ENCODE measurements at places on chromosomes 2 and 18. TPM values are rescaled to one million over a fixed set of nuclear protein-coding genes. Genes with fewer than 3 reads are reported as not detected.

DNA sequence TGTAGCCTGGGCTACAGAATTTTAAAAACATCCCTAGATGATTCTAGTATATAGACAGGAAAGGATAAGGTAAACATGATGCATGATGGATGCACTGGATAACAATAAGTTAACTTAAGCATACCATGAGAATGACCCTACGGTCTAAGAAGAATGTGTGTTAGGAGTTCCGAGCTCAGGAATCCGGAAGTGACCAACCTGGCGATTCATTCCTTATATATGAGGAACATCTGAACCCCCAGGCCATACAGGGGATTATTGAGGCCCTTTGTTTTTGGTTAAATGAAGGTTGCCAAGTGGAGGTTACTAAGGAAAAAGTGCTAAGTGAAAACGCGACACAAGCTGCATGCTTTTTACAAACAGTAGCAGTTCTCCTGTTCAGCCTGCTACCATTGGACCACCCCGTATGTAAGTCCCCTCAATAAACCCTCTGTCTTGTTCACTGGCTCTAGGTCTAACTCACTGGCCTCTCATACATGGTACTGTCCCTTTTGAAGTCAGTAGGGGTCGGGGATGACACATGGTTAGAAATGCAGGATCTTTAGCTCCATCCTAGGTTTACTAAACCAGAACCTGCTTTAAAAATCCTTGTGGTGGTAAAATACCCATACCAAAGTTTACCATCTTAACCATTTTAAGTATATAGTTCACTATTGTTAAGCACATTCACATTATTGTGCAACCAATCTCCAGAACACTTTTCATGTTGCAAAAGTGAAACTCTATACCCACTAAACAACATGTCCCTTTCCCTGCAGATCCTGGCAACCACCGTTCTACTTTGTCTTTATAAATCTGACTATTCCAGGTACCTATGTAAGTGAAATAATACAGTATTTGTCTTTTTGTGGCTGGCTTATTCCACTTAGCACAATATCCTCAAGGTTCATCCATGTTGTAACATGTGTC is 111.0 kb upstream of the MAP4K3 start:
- no peaks in the 10 kb centered on the region for H3K36me3 ChIP-seq
- H3K27ac ChIP-seq, result no peak overlapping the region
- H3K4me1 ChIP-seq, result no peaks in the 10 kb centered on the region
- no peak overlapping the region for H3K4me3 ChIP-seq
- DNase-seq, result no peak
- H3K27me3 ChIP-seq, result no peaks in the 10 kb centered on the region

GRCh38 chr2:106996171-106996769 is 110.3 kb upstream of the ST6GAL2 start:
- no peak overlapping the region for H3K27ac ChIP-seq
- H3K27me3 ChIP-seq, result no peaks in the 10 kb centered on the region
- H3K4me1 ChIP-seq, result no peaks in the 10 kb centered on the region

DNA sequence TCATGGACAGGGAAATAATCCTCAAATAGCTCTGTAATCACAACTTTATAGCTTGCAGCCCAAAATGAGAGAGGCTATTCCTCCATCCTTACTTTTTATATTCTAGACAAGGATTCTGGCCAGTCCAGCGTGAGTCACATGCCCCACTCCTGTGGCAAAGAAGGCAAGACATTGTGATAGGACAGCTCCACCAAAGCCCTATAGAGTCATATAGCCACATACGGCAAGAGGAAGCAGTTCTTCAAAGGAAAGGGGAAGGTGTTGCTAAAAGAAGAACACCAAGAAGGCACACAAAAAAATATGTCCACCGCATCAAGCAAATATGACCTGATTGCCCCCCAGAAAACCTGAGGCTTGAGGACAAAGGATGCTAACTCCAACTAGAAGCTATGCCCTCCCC is 3.4 kb upstream of the GFPT1 start:
- no peak overlapping the region for H3K4me3 ChIP-seq
- no peaks in the 10 kb centered on the region for H3K36me3 ChIP-seq
- H3K27ac ChIP-seq, result no peak overlapping the region
- no peaks in the 10 kb centered on the region for H3K4me1 ChIP-seq
- no peaks in the 10 kb centered on the region for H3K27me3 ChIP-seq

DNA sequence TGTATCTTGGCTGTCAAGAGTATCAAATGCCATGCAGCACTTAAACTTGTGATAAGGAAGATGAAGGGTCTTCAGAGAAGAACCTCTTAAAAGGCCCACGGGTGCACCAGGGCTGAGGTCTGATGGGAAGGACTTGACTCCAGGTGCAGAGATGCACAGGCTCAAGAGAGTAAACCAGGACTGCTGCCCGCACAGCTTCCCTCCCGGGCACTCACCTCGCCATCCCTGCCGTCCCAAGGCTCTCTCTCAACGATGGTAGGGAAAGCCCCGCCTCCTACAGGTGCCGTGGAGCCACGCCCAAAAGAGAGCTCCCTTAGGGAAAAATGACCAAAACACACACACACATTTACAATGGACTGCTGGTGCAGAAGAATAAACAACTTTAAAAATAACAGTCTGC is 27.9 kb downstream of the PDIA6 start:
- no peak overlapping the region for H3K4me3 ChIP-seq
- no peak overlapping the region for H3K27ac ChIP-seq
- no peak for DNase-seq
- no peaks in the 10 kb centered on the region for H3K27me3 ChIP-seq
- no peaks in the 10 kb centered on the region for H3K36me3 ChIP-seq

DNA sequence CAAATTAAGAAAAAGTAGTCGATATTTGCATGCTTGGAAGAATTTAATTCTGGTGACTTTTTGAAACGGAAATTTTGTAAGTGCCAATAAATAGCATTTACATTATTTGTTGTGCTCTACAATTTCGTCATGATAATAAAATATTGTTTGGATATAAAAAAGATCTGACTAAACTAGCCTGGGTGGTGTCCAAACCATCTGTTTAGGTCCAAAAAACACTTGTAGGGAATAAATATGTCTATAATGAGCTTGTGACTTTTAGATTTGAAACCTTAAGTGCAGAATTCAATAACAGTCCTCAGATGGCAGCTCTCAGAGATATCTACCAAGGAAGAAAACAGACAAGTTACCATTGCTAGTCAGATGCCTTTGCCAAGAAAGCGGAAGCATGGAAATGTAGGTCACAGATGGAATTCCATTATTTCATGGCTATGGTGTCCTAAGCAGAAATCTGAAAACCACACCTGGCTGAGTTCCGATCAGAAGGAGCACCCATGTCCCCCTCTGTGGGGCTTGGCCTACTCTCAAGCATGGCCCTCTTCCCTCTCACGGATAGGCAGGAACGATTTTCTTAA is 731.1 kb downstream of the RNF144A start:
- no peaks in the 10 kb centered on the region for H3K36me3 ChIP-seq
- no peaks in the 10 kb centered on the region for H3K4me1 ChIP-seq
- no peak overlapping the region for H3K4me3 ChIP-seq
- H3K27ac ChIP-seq, result no peak overlapping the region
- no peaks in the 10 kb centered on the region for H3K27me3 ChIP-seq

DNA sequence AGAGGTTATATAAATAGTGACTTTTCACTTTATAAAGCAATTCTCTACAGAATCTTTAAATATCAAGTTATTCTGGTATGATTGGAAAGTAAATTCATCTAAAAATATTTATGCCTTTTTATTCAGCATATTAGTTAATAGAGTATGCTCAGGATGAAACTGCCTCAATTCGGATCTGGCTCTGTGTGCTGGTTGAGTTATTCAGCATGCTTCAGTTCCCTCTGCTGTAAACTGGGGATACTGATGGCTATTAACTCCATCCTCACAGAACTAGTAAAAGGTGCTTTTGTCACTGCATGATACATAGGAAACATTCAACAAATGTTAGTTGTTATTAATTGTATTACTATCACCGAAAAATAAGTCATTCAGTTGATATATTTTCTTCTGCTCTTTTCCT is 250.3 kb downstream of the NRXN1 start:
- no peak for DNase-seq
- no peaks in the 10 kb centered on the region for H3K27me3 ChIP-seq
- H3K27ac ChIP-seq, result no peak overlapping the region
- no peaks in the 10 kb centered on the region for H3K4me1 ChIP-seq

- H3K4me1 ChIP-seq, result peaks cover 7% of the 10 kb centered on the region
- H3K27ac ChIP-seq, result no peak overlapping the region
- no peak for DNase-seq
- H3K4me3 ChIP-seq, result no peak overlapping the region
- no peaks in the 10 kb centered on the region for H3K27me3 ChIP-seq
These were observed 228.2 kb downstream of the NEDD4L start for GRCh38 chr18:58272209-58272608.

The MROH2A gene
- not detected for total RNA-seq

The TNFRSF11A gene
- total RNA-seq, result 4.7 TPM

The WDCP gene
- 12.8 TPM for total RNA-seq

The ATP6V1B1 gene
- total RNA-seq, result 0.89 TPM

The PECR gene
- 17.3 TPM for total RNA-seq
